HepG2 (cell line): ENCODE measurements at places on chromosomes 16 and 17. TPM values are rescaled to one million over a fixed set of nuclear protein-coding genes. Genes with fewer than 3 reads are reported as not detected.

ICAM2 gene
- polyA plus RNA-seq: 20.8 and 21.4 TPM in 2 replicates

C17orf113 gene
- 0.87 and 1.4 TPM in 2 replicates for polyA plus RNA-seq

TPSG1 gene
- polyA plus RNA-seq: not detected in 2 replicates

TMC8 gene
- 7.8 and 11.1 TPM in 2 replicates for polyA plus RNA-seq

CDRT15 gene
- polyA plus RNA-seq: not detected in 2 replicates

LGALS9B gene
- not detected in 2 replicates for polyA plus RNA-seq

KRT33A gene
- not detected in 2 replicates for polyA plus RNA-seq

ABCA6 gene
- 0.05 and 0.17 TPM in 2 replicates for polyA plus RNA-seq

SEZ6L2 gene
- polyA plus RNA-seq: 16.9 and 30.7 TPM in 2 replicates

GLIS2 gene
- polyA plus RNA-seq: 0.28 and 0.39 TPM in 2 replicates

KRTAP4-9 gene
- not detected in 2 replicates for polyA plus RNA-seq

USP43 gene
- 1.6 and 1.7 TPM in 2 replicates for polyA plus RNA-seq

PDIA2 gene
- 1.9 and 2.9 TPM in 2 replicates for polyA plus RNA-seq

CES3 gene
- 17.4 and 18.1 TPM in 2 replicates for polyA plus RNA-seq

C16orf74 gene
- polyA plus RNA-seq: 0.26 and 0.29 TPM in 2 replicates

SF3B3 gene
- polyA plus RNA-seq: 140 and 157 TPM in 2 replicates

PIRT gene
- polyA plus RNA-seq: not detected in 2 replicates

FNDC8 gene
- not detected in 2 replicates for polyA plus RNA-seq

NACA2 gene
- polyA plus RNA-seq: 0.09 and 0.21 TPM in 2 replicates

PABPN1L gene
- polyA plus RNA-seq: not detected in 2 replicates

CTRB2 gene
- polyA plus RNA-seq: 0.13 and 0.39 TPM in 2 replicates

IRF8 gene
- not detected in 2 replicates for polyA plus RNA-seq

CSH2 gene
- polyA plus RNA-seq: not detected in 2 replicates

FOXN1 gene
- polyA plus RNA-seq: 0.01 TPM in 1 of 2 replicates, not detected in the other

ZSCAN10 gene
- polyA plus RNA-seq: not detected in 2 replicates

HBM gene
- polyA plus RNA-seq: 0.69 TPM in 1 of 2 replicates, not detected in the other

KNOP1 gene
- 20.6 and 21.2 TPM in 2 replicates for polyA plus RNA-seq

C16orf46 gene
- polyA plus RNA-seq: 0.39 and 0.55 TPM in 2 replicates

RAB37 gene
- polyA plus RNA-seq: 3.7 and 4.7 TPM in 2 replicates

MEFV gene
- 0.07 and 0.22 TPM in 2 replicates for polyA plus RNA-seq

FBXO39 gene
- 0.09 and 0.17 TPM in 2 replicates for polyA plus RNA-seq

KCNJ12 gene
- not detected in 2 replicates for polyA plus RNA-seq

CDH8 gene
- 0.16 TPM in 1 of 2 replicates, not detected in the other for polyA plus RNA-seq

TEX14 gene
- 0.03 and 0.04 TPM in 2 replicates for polyA plus RNA-seq

P2RX5 gene
- 1.0 and 1.7 TPM in 2 replicates for polyA plus RNA-seq
